ENCODE measurements at places on chromosomes 11 and 22.

- DNase-seq, result no peak
Measured at GRCh38 chr11:96303980-96304379, 39.0 kb downstream of the MAML2 start.

- DNase-seq, result no peak
Measured at GRCh38 chr11:75800728-75801361, 14.2 kb upstream of the UVRAG start.

GRCh38 chr11:93958991-93959390 is 62.2 kb upstream of the HEPHL1 start:
- DNase-seq, result no peak

GRCh38 chr11:19975414-19975990 is 184.8 kb downstream of the DBX1 start:
- DNase-seq, result no peak

- no peak for DNase-seq
Measured at GRCh38 chr11:66548774-66549630, 2.3 kb downstream of the ACTN3 start.

- peak; percentile 42 for DNase-seq
Measured at GRCh38 chr11:36409152-36409816, 100.8 kb downstream of the TRAF6 start.

DNA sequence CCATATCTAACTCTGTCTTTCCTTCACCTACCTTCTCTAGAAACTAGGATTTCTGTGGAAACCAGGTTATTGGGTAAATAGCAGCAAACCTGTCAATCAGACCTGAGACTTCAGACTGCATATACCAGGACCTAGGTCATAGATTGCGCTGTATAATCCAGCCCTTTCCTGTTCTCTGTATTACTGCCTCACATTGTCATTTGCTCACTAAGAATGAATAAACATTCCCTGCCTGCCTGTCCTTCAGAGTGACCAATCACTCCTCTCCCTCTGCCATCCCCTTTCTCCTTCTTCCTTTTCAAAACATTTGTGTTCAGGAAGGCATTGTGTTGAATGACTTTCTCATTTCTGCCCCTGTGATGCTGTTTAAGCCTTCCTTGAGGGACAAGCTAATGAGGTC is 14.1 kb upstream of the FZD4 start:
- no peak for DNase-seq

DNA sequence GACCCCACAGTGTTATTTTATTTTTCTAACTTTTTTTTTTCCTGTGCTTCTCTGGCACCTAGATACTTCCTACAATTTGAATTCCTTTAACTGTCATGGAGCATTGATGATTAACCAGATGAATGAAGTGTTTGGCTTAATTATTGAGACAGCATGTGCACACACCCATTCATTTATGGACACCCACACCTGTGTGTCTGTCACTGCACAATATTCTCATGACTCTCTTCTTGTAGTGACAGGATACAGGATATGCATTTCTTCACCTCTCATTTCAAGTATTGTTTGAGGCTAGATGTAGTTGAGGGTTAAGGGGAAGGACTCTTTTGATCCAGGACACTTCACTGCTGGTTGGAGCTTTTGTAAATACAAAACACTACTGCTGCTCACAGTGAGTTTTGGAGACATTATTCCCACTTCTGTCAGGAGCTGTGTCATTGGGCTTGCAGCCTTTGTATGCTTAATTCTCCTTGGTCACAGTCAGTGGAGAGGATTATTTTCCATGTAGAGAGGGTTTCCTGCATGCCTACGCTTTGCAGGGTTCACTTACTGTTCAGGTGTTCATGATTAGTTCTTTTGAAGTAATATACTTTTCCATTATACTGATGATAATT is 33.5 kb downstream of the SPECC1L start:
- DNase-seq, result no peak

GRCh38 chr22:30010789-30011405 is 69.4 kb upstream of the HORMAD2 start:
- DNase-seq, result no peak

DNA sequence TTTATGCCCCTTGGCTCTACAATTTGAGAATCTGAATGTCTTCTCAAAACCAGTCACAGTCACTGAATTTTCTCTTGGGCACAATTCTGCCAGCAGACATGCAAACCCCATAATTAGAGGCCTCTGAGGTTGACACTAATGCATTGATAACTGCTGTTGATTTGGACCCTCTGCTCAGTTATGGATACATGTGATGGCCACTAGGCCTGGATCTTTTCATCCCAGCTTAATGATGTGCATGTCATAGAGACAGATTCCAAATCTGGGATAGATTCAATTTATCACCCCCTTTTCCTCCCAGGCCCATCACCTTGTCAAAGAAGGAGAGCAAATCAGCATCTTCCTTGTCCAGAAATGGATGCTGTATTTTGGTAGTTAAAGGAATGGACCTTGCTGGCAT is 92.2 kb downstream of the C11orf91 start:
- DNase-seq, result no peak

- no peak for DNase-seq
Measured at GRCh38 chr11:45384016-45384415, 97.9 kb upstream of the SYT13 start.

GRCh38 chr22:32842486-32842885 is 41.0 kb downstream of the TIMP3 start:
- DNase-seq, result no peak

GRCh38 chr11:74460065-74460464 is 7.3 kb downstream of the KCNE3 start:
- no peak for DNase-seq

DNA sequence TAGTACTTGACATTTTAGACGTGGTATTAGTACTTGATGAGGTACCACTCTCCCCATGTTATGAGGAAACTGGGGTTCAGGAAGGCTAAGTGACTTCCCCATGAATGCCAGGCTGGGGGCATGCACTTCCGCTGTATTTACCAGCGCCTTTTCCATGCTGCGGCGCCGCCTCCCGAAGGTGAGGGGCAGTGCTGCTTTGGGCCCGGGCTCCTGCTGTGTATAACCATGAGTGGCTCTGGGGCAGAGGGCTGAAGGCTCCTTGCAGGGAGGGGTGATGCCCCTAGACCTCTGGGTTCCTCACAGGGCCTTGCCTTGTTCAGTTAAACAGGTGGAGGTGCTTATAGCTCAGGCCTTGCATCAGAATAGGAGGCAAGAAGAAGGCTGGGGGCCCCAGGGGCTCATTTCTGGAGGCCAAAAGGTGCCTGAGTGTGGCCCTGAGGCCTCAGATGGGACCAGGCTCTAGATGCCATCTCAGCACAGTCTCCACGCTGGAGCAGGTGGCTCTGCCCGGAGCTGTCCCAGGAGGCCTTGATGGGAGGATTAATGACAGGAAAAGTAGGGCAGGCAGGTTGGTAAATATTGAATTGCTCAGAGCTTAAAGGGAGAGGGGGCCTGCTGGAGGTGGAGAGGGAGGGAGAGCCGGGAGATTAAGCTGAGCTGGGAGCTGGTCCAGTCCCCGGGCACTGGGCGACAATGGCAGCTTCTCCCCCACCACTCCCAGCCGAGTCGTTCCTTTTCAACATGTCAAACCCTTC is 129.6 kb downstream of the CEP164 start:
- DNase-seq, result no peak

GRCh38 chr11:13214276-13214675 is 63.3 kb upstream of the BMAL1 start:
- DNase-seq, result no peak

GRCh38 chr11:19259487-19260345 is 19.0 kb upstream of the E2F8 start:
- peak; percentile 81 for DNase-seq

DNA sequence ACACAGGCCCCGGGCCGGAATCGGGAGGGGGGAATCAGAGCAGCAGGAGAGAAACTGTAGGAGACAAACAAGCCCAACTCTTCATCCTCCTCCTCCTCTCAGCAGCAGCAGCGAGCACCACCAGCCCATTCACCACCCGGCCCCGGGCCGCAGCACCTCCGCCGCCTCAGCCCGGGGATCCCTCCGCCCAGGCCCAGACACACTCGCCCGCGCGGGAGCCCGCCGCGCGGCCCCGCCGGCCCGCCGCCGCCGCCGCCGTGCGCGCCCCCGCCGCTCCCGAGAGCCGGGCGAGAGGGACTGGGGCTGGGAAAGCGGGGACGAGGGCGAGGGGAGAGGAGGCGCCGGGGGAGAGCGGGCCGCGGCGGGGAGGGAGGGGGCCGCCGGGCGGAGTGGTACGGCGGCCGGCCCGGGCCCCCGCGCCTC is at the start of gene PHF21A:
Gene PHF21A, minus strand, starts transcription at position 154 of the 423 bp plus-strand sequence. CDS start 37,235 bp downstream, outside the sequence.
- DNase-seq, result peak; percentile 93
